Activated gamma-delta T cell (primary cell): ENCODE measurements at places on chromosomes 3 and 15.

DNA sequence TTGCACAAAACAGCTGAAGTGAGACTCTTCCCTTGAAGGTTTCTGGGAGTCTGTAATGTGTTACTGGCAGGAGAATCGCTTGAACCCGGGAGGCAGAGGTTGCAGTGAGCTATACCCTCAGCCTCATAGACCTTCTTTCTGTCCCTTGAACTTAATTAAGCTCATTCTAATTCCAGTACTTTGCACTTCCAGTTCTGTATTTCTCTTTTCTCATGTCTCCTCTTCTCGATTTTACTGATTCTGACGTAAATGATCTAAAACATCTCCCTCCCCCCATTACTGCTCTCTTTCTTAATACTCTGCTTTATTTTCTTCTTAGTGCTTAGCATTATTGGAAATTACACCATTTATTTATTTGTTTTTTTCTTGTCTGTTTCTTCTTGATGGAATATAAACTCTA is 165.4 kb upstream of the P2RY1 start:
- DNase-seq, result no peak

DNA sequence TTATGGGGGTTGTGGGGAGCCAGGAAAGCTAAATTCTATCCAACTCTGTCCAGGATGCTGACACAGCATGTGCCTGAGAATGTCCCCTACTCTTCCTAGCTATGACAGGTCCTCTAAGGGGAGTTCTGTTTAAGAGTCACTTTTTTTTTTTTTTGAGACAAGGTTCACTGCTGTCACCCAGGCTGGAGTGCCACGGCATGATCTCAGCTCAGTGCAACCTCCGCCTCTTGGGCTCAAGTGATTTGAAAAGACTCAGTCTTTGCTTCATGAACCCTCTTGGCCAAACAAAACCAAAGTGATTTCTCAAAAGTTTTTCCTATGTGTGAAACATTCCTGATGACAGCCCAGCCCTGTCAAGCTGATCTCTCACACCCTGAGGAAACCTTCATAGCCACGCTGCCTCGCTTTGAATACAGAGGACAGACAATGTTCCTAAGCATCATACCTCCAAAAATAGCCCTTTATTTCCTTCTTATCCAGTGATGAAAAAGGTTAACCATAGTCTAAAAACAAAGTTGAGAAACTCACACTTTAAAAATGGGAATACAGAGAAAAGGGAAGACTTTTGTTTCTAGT is 105.5 kb upstream of the PROK2 start:
- no peak for DNase-seq

- DNase-seq, result no peak
Measured at GRCh38 chr15:41891226-41891625, 2.6 kb downstream of the SPTBN5 start.

- no peak for DNase-seq
Measured at GRCh38 chr15:23503980-23504379, 56.9 kb upstream of the GOLGA6L2 start.

- no peak for DNase-seq
Measured at GRCh38 chr3:118137778-118138177, 896.9 kb downstream of the IGSF11 start.

- DNase-seq, result no peak
Measured at GRCh38 chr3:171206283-171206682, 179.8 kb upstream of the SLC2A2 start.

GRCh38 chr3:13472286-13472685 is 7.8 kb upstream of the HDAC11 start:
- no peak for DNase-seq

- no peak for DNase-seq
Measured at GRCh38 chr3:157247391-157247790, 87.4 kb upstream of the CCNL1 start.

DNA sequence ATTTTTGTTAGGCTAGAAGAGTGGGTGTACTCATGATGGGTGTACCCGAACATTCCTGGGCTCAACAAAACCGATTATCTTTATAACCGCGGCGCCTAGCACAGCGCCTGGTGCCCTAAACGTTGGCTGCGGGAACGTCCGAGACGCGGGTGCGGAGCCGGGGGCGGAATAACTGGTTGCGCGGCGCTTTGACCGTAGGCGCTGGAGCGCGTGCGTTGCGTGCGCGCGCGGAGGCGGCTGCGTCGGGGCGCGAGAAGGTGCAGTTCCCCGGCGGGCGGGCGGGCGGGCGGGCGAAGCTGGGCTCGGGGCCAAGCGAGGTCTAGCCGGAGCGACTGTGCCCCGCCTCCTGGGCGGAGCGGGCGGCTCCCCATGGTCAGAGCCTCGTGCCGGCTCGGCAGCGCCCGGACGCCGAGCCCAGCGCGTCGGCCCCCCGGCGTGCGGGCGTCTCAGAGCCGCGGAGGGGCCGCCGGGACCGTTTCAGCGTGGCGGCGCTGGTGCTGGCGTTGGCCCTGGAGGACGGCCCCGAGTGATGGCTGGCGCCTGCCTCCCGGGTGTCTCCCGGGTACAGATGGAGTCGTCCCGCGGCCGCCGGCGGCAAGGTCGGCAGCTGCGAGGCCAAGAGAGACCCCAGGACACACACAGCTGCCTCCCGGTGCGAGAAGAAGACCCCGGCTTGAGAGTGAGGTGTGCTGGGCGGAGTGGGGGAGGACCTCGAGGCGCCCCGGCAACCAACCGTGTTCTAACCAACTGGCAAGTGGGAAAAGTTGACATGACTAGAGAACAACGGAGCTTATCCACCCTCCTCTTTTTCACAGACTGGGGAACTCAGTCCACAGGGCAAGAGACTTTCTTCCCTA is at the start of gene PLAAT1:
Gene PLAAT1, plus strand, starts transcription at position 373 of the 857 bp plus-strand sequence. CDS start 14,429 bp downstream, outside the sequence.
- DNase-seq, result no peak

GRCh38 chr3:54986294-54986693 is 58.4 kb upstream of the LRTM1 start:
- no peak for DNase-seq

DNA sequence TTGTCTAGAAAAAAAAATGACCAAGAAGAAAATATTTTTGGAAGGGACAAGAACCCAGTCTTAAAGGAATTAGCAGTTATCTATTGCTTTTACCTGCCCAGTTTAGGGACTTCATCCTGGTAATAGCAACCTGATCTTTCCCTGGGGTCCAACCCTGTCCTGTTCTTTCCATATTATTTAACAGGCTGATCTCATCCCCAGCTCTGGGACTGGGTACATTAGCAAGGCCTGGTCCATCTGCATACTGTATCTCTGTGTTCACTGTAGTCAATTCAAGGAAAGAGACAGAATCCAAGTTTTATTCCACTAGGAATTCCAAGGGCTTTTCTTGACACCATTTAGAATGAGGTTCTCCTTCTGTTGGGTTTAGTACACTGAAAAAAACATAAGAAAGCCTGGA is 191.7 kb upstream of the GADL1 start:
- no peak for DNase-seq

DNA sequence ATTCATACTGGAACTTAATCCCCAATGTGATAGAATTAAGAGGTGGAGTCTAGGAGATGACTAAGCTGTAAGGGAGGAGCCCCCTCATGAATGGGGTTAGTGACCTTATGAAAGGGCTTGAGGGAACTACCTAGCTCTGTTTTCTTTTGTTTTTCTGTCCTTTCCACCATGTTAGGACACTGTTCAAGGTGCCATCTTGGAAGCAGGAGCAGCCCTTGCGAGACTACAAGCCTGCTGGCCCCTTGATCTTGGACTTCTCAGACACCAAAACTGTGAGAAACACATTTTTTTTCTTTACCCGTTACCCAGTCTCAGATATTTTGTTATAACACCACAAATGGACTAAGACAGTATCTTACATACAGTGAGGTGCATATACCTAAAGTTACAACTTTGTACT is 26.5 kb downstream of the GOLGA6A start:
- no peak for DNase-seq

- no peak for DNase-seq
Measured at GRCh38 chr3:20608054-20608738, 422.2 kb upstream of the SGO1 start.

GRCh38 chr3:69433969-69434325 is 48.1 kb upstream of the FRMD4B start:
- DNase-seq, result no peak

DNA sequence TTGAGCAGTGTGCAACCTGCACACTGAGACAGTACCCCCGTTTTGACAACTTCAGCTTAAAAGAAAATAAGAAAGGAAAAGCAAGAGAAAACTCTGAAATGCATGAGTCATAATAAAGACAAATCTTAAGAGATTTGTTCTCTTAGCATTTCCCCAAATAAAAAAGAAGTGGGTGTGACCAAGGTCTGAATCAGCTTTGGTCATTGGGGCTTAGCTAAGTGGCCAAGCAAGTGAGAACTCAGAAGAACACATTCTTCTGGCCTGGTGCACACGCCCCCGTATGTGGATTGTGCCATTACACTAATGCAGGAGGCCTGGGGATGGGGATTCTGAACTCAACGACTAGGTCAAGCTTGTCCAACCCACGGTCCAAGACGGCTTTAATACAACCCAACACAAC is 56.9 kb upstream of the PDZRN3 start:
- DNase-seq, result no peak

GRCh38 chr3:194521510-194522260 is 34.9 kb upstream of the ATP13A3 start:
- DNase-seq, result no peak

DNA sequence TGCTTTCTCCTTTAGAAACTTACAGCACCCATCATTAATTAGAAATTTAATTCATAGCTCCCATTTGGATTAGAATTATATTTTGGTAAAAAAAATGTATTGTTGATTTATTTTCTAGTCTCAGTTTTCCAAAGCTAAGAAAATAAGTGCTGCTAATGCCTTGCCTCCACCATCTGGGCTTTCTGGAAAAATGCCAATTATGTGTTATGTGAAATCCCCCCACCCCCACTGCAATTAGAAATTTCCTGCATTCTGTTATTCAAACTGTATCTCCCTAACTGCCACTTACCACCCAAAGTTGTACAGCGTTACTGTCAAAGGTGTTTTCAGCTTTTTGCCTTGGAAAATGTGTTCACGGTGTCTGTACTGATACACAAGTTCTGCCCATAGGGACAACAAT is 617.2 kb upstream of the UBE2E2 start:
- no peak for DNase-seq

DNA sequence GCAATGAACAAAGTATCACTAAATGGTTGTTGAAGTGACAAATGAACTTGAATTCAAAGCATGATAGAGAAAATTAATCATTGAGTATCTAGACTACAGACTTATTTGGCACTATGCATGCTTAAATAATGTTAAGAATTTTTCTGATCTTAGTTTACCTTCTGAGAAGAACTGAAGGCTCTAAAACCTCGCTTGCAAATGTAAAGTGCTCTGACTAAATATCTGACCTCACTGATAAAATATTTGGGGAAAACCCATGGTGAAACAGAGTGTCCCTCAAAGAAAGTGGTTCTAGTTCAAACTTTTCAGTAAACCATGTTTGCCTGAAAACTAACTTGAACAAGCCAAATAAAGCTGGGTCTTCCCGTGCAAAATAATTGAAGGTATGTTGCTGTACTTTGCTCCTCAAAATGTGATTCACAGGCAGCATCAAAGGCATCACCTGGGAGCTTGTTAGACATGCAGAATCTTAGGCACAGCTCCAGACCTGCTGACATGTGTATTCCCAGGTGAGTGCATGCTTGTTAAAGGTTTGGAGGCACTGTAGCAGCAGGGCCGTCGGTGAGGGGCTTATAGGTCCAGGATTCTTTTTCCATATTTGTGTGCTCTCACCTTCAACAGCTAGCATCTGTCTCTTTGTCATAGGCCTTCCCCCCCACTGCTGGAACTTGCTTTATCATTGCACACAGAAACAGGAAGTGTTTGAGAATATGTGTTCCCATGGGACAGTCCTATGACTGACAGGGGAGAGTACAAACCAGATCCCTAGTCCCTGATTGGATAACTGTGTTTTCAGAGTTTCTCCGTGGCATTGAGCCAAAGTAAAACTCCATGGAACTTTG is 524.2 kb upstream of the LMCD1 start:
- no peak for DNase-seq

- no peak for DNase-seq
Measured at GRCh38 chr15:49813625-49814024, 192.8 kb downstream of the DTWD1 start.

GRCh38 chr3:9194509-9195184 is 54.8 kb downstream of the SRGAP3 start:
- no peak for DNase-seq

DNA sequence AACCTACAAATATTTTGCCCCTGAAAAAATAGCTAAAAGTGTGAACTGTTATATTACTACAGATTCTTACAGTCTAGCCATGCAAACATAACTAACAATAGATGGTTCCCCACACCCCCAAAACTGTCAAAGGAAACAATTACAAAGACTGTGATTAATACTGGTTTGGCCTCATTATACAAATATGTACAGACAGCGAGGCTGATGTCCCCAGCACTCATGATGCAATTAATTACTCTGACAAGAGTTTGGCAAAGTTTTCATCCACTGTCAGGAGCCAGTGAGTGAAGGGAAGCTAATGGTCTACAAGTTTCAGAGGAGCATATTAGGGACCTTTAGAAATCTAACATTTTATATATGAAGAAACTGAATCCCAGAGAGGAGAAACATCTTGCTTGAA is 61.0 kb downstream of the HMG20A start:
- DNase-seq, result no peak

- no peak for DNase-seq
Measured at GRCh38 chr3:13525827-13526625, 22.9 kb upstream of the FBLN2 start.

DNA sequence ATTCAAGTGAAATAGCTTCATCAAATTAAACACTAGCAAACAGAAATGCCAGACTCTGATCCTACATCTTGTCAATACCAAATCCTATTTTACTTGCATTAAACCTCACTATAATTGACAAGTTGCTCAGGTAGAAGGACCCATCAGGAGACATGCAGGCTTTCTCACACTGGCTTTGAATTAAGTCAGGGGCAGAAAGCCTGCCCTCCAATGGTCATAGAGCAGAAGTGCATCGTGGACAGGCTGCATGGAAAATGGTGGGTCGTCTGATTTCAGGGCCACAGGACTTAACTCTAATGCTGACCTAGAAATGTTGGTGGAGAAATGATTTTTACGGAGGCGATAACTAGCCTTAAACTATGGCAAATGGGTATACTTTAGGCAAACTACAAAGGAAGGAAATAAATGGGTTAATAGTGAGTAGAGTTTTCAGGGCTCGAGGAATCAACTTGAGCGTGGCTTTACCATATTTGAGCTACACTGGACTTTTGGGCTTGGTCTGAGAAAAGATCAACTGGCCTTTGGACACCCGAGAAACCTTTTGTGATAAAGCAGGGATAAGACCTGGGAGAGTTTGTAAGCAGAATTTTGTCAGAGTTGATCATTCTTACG is 283.9 kb downstream of the GRM7 start:
- DNase-seq, result no peak

DNA sequence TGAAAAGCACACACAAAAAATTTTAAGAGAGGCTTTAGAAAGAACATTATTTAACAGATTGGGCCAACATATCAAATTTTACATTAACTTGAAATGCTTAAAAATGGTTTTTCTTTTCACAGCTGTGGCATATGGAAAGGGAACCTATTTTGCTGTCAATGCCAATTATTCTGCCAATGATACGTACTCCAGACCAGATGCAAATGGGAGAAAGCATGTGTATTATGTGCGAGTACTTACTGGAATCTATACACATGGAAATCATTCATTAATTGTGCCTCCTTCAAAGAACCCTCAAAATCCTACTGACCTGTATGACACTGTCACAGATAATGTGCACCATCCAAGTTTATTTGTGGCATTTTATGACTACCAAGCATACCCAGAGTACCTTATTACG is 47.5 kb downstream of the PARP14 start:
- DNase-seq, result no peak
